ENCODE measurements at places on chromosomes 2 and 18.

DNA sequence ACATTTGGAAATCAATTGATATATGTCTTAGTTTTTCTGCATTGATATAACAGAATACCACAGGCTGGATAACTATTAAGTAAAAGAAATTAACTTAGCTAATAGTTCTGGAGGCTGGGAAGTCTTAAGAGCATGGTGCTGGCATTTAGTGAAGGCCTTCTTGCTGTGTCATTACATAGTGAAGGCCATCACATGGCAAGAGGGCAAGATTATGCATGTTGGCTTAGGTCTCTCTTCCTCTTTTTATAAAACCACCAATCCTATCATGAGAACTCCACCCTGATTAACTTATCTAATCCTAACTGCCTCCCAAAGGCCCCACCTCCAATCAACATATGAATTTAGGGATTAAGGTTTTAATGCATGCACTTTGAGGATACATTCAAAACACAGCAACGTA is 225.5 kb upstream of the VRK2 start:
- DNase-seq = no peak

- DNase-seq = no peak
Observed at GRCh38 chr2:28098501-28099225, 208.1 kb downstream of the BABAM2 start.

DNA sequence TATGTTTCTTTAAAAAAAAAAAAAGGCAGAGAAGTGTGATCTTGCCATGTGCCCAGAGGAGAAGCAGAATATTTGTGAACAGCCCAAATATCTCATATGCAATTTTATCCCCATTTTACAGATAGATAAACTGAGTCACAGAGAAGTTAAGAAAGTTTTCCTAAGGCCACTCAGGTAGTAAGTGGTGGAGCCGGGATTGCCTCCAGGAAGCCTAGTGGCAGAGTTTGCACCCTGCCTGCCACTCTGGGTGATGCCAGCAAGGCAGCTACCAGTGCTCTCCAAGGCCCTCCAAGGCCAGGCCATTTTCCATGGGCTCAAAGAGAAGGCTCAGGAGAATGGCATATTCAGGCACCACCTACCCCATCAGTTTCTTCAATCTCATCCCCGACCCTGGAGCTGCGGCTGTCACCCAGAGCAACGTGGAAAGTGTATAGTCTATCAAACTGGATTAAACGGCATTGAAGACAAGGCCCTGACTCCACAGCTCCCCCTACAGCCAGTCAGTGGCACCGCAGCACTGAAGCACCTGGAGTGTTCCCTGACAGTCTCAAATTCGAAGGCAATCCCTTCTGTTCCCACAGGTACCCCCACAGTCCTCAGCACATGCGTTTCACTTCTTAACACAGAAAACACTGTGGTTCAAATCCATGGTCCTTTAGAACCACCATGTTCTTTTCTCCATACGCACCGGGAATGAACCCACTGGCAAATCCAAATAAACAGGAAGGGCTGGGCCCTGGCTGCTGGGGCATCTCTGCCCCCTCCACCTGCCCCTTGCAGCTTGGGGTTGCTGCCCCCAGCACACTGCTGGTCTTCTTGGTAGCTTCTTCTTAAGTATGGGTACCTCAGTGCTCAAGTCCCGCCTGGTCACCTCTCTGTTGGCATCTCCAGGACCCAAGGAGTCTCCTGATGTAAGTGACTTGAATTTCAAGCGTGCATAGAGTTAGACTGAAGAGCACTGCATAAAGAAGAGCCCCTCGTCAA is 175.3 kb downstream of the INHBB start:
- no peak for DNase-seq

DNA sequence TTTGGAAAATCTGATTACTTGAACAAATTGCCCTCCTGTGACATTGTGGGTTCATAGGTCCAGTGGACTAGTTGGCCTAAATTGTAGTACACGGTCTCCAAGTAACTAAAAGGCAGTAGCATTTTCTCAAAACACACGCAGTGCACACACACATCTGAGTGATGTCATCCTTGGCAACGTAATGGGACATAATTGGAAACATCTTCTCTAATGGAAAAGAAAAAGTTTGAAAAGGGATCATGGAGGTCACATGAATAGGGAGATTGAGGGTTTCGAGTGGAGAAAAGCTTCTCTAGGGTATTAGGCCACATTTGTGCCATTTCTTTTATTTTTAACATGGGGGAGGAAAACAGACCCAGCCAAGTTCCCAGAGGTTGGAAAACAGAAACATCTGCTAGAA is 93.3 kb downstream of the MAP4K4 start:
- DNase-seq = no peak

- no peak for DNase-seq
Observed at GRCh38 chr2:123371535-123371934, 653.6 kb upstream of the CNTNAP5 start.
